Brain pericyte (primary cell): ENCODE measurements at places on chromosomes 16 and 17.

DNA sequence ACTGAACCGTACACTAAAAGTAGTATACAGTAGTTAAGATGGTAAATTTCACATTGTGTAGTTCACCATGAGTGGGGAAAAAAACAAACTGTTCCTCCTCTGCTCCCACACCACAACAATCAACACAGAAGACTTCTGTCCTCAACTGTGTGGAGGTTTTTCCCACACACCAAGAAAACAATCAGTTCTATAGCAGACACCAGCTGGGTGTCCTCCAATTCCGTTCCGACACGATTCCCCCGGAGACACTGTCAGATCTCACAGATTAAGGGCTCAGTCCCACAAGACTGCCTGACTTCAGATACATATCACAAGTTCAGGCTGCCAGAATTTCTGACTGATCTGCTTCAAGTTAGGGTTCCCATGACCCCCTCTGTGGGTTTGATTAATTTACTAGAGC, 31.8 kb downstream of the BBS2 start:
- no peak for DNase-seq

GRCh38 chr17:27840688-27841087, 40.4 kb upstream of the NOS2 start:
- DNase-seq: no peak

- DNase-seq: no peak
Observed at GRCh38 chr16:13873835-13874438, 46.0 kb upstream of the ERCC4 start.

DNA sequence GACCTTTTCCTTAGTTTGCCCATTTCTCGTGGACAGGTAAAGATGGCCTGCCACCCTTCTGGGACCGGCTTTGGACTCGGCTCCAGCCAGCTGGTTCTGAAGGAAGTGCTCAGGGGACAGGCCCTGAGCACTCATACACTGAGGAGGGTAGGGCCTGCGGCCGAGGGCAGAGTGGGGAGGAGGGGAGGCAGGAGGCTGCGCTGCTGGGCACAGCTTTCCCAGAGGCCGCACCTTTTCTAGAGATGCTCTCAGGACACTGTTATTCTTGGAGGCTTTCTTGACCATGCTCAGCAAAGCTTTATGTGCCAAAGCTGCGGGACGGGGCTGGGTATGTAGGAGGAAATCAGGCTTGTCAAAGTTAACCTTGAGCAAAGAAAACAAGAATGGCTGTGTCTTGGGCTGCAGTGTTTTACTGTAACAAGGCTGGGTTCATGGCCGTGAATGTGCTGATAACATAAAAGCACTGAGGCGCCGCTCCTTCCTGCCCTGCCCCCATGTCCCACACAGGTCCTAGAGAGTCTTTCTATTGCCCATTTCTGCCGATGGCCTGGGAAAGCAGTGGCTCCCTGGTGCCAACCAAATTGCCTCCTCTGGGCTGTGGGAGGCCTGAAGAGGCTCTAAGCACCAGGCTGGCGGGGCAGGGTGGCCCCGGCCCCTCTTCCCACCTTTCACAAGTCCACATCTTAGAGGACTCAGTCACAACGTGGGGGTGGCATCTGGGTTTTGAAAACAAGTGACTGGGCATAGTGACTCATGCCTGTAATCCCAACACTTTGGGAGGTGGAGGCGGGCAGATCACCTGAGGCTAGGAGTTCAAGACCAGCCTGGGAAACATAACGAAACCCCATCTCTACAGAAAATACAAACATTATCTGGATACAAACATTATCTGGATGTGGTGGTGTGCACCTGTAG, 22.3 kb upstream of the TIMP2 start:
- no peak for DNase-seq
